CD4-positive, alpha-beta T cell treated with Interleukin-21 for 1 hour (primary cell): ENCODE measurements at places on chromosomes 12 and 14.

DNA sequence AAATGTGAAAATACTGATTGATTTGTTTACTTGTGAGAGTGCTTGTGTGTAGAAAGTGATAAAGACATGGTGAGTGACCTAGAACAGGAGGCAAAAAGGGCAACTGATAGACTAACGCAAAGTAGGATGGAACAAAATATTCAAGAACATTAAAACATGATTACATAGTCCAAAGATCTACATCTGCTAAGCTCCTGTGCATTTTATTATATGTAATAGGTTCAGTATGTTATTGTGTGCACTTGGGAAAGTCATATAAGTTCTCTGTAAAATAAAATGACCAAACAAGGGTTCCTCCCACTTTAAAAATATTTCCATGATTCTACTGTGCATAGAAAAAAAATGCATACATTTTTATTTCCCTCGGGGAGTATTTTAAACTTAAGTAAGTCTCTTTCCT is 74.3 kb upstream of the GPHB5 start:
- DNase-seq, result no peak

- DNase-seq, result no peak
These were observed 51.4 kb upstream of the BAZ1A start for GRCh38 chr14:34926552-34926951.

GRCh38 chr14:41409806-41410205 is 196.9 kb upstream of the LRFN5 start:
- no peak for DNase-seq

DNA sequence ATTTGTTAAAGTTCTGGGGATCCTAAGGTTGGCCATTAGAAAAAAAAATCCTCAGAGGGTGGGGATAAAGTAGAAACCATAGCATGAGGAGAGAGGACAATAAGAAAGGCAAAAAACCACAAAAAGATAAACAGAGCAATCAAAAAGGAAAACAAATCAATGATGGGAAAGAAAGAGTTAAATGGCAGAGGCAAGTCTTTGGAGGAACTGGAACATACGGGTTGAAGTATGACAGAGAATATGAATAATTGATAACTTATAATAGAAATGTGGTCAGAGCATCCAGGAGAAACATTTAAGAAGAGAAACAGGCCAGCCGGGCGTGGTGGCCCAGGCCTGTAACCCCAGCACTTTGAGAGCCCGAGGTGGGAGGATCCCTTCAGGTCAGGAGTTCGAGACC is 17.8 kb upstream of the SALL2 start:
- no peak for DNase-seq

GRCh38 chr12:92020983-92021665 is 124.5 kb downstream of the BTG1 start:
- DNase-seq, result no peak
